ENCODE measurements at places on chromosomes 1 and 21.

DNA sequence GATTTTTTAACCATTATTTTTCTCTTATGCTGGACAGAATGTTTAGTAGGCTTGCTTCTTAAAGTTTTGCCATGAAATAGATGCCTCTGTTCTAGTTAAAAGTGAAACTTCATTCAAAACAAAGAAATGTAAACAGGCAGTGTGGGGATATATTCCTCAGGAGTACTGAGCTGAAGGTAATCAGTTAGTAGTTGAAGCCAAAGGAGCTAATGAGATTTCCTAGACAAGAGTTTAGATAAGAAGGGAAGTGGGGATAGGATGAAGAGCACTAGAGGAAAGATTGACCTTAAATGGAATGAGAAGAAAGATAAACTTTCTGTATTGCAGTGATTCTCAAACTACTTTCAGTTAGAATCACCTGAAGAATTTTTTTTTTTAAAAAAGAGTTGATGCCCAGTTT is 23.9 kb downstream of the PRRC2C start:
- no peak for DNase-seq

- DNase-seq = peak; percentile 50
These were observed 6.0 kb upstream of the PIGC start for GRCh38 chr1:172449585-172450523.

DNA sequence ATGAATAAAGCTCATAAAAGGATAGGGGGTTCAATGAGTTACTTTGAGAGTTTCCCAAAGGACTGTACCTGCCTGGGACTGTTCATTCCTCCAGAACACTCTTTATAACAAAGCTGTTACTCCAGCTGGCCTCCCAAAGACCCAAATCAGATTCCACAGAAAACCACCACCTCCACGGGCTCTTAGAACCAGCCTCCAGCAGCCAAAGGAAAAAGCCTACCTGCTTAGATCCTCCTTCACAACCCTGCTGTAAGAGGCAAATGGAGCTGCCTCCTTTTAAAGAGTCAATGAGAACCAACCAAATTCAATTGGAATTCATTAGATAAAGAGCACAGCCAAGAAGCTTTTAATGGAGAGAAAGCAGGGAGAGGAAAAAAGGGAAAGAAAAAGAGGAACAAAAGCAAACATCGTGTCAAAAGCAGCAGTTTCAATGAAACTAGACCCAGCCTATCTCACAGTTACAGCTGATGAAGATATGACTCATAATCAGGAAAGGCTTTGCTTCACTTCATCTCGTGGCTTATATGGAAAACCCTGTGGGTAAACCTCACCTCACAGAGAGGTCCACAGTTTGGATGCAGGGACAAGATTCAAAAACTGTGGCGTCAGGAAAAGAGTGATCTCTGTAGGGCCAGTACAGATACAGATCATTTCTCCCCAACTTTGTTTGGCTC is 27.8 kb upstream of the FMO4 start:
- DNase-seq = peak; percentile 21

DNA sequence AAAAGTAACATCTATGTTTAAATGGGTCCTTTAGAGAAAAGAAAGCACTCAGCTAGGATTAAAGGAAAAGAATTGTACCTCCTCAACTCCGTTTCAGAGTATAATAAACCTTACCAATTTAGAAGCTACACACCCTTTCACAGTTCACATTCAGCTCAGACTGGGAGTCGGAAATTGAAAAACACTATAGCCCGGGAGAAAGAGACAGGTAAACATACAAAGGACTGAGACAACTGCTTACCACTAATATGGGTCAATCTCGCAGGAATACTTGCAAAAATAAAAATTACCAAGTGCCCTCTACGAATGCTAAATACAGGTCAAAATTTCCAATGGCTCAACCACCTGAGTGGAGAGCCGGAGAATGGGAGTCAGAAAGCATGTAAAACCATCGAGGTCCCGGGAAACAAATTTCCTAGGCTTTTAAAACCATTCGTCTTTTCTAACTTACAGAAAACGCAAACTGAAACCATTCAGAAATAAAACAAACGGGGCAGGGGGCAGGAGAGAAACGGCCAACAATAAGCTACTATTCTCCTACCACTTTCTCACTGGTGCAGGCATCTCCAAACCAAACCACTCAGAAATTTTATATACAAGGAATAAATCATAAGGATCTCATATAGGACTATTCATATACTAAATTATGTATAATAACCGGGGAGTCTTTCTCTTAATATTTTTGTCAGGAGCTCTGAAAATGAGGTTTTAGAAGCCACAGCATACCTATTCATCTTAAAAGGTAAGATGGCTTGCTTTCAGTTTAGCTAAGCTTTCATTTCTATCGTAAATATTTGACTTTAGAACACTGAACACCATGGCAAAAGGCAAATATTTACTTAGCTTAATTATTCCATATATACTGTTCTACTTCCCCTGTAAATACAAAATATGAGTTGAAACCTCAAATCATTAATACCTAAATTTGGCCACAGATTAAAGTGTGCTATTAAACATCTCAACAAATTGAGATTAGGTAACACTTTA is 136.5 kb downstream of the RERE start:
- DNase-seq = no peak

DNA sequence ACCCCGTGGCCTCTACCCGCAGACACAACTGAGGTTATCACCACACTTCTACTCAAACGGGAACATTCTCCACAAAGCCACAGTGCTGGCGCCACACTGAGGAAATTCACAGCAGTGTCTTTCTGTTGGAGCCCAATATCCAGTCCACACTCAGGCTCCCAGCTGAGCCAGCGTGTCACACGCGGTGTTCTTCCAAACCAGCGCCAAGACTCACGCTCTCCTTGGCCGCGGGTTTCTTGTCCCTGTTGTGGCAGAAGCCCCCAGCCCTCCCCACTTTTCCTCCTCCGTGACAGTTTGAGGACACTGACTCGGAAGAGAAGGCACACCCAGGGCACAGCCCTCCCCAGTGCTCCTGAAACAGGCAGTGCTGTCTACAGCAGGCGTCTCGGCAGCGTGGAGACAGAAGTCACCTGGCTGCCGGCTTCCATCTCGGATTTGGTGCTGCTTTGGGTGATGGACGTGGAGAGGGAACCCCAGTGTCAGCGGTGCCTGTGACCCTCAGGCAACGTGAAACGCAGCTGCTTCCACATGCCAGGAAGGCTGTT is 35.4 kb upstream of the AGPAT3 start:
- no peak for DNase-seq

GRCh38 chr1:1098681-1099421 is 17.0 kb downstream of the C1orf159 start:
- DNase-seq = no peak

- no peak for DNase-seq
These were observed 21.0 kb downstream of the CLCA4 start for GRCh38 chr1:86567878-86568277.

DNA sequence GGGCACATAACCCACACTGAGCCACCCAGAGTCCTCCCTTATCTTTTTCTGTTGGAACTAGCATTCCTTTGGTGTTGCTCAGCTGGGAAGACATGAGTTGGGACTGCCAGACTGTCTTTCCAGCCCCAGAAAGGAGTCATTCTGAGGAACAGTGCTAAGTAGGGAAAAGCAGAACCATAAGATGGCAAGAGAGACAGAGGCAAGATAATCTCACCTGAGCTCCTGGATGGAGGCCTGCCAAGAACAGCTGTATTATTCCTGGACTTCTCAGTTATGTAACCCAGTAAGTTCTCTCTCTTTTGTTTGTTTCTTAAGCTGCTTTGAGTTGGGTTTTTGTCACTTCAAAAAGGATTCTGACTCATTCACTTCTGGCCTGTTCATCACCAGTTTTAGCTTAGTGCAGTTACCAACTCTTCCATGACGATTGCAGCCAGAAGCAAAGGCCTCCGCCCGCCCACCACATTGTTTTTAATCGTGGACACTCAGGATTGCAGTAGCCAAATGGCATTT is 134.4 kb downstream of the OMA1 start:
- DNase-seq = peak; percentile 41

GRCh38 chr1:78214334-78214733 is 168.6 kb downstream of the GIPC2 start:
- no peak for DNase-seq

- DNase-seq = no peak
These were observed 114.2 kb downstream of the SLC16A1 start for GRCh38 chr1:112841825-112842224.

- DNase-seq = no peak
These were observed 63.8 kb downstream of the PLXNA2 start for GRCh38 chr1:208180421-208180820.

- no peak for DNase-seq
These were observed 43.2 kb downstream of the YARS1 start for GRCh38 chr1:32773764-32774463.

DNA sequence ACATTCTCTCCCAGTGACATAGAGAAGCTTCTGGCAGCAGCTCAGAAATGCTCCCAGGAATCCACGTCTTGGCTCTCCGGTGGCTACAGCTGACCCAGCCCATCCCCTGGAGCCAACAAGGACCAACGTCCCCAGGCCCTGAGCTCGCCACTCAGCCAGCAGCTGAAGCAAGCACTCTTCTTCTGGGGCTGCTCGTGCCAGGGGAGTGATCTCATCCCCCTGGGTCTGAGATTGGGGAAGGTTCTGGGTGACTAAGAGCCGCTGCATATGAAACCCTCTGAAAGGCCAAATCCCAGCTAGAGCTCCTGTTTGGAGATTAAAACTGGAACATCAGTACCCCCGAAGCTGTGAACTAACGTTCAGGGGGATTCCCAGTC is 487.9 kb downstream of the NPHP4 start:
- DNase-seq = no peak

- no peak for DNase-seq
These were observed 11.0 kb downstream of the ZBTB7B start for GRCh38 chr1:155013632-155014031.

GRCh38 chr1:223742856-223743517 is 30.6 kb downstream of the CAPN2 start:
- no peak for DNase-seq

GRCh38 chr1:187374082-187374481 is 545.3 kb downstream of the PLA2G4A start:
- no peak for DNase-seq

GRCh38 chr1:172745014-172745413 is 86.1 kb downstream of the FASLG start:
- DNase-seq = peak; percentile 90

DNA sequence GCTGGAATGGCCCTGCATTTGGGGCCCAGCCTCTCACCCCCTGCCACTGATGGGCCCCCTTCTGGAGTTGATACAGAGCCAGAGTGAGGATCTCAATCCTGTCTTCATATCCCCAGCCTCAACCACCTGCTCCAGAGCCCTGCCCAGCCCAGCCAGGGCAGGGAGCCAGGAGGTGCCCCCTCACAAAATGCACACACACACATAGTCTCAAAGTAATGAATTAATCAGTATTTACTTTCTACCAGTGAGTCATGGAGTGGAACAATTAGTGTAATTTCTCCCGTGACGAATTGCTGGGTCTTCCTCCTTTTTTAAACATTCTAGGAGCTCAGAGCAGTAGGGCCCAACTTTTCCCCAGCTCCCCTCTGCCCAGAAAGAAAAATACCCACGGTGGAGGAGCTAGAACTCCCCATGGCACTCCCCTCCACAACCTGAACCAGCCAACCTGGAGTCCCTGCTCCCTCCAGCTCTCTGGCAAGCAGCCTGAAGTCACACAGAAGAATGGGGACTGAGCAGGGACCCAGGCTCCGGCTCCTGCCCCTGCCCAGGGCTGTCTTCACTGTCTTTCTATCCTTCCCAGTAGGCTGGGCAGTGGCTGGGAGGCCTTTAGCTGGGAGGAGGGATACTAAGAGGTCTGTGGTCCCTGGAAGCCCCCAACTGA is 29.3 kb downstream of the SDC3 start:
- DNase-seq = peak; percentile 25

- no peak for DNase-seq
These were observed 33.6 kb upstream of the DENND1B start for GRCh38 chr1:197808880-197809279.

GRCh38 chr21:17554679-17555465 is 42.0 kb downstream of the CXADR start:
- no peak for DNase-seq

DNA sequence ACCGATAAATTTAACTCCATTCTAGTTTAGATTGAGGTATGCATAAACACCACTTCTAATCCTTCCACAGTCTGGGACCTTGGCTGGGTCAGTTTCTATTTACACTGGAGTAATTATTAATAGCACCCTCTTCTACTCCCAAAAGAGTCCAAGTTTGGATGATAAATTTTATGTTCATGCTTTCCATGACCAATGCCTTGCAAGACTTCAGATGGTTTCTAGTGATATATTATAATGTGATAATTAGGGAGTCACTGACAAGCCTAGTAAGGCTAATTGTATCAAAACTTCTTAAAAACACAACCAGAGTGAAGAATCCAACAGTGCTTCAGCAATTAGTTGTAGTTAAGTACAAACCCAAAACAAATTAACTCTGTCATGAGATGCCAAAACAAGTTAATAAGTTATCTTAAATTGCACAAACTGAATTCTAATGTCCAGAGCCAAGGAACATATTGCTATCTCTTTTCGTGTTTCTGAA is 489.6 kb downstream of the TTLL7 start:
- no peak for DNase-seq

GRCh38 chr1:221832151-221832550 is 90.3 kb upstream of the DUSP10 start:
- DNase-seq = no peak

- no peak for DNase-seq
These were observed 103.7 kb downstream of the CCDC185 start for GRCh38 chr1:223496883-223497282.

- no peak for DNase-seq
These were observed 53.0 kb downstream of the UROD start for GRCh38 chr1:45065083-45065482.

DNA sequence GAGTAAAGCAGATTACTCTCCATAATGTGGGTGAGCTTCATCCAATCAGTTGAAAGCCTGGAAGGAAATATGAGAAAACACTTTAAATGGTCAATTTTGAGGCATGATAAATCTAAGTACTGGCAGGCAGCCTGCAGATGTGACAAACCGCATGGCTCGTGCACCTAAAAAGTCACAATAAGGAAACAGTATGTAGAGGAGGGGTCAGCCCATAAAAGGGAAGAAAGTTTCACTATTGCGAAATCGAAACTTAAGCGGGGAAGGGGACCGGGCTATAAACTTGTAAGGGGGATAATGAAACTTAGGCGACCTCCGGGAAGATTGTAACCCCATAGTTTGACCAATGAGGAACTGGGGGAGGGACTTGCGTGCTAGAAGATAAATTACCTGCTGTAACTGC is 109.8 kb downstream of the PLPPR4 start:
- DNase-seq = no peak

DNA sequence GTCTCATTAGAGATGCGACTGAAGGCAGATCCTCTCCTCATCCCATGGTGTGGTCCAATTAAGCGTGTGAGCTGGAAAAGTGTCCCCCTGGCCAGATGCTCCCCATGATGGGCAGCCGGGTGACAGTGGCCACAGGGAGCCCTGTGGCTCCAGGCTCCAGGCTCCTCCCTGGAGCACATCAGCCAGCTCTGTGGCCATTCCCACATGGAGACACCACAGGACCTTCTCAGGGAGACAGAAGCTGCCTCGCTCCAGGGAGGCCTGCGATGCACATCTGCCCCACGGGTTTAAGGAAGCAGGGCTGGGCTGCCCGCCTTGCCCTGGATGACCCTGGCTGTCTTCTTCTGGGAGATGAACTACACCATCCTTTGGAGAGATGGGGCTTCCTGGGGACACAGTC is 99.9 kb upstream of the TLR5 start:
- DNase-seq = no peak

GRCh38 chr1:154931940-154932487 is 4.5 kb downstream of the PMVK start:
- no peak for DNase-seq

Measured in astrocyte of the spinal cord (primary cell).